ENCODE measurements at places on chromosomes 4 and X.

DNA sequence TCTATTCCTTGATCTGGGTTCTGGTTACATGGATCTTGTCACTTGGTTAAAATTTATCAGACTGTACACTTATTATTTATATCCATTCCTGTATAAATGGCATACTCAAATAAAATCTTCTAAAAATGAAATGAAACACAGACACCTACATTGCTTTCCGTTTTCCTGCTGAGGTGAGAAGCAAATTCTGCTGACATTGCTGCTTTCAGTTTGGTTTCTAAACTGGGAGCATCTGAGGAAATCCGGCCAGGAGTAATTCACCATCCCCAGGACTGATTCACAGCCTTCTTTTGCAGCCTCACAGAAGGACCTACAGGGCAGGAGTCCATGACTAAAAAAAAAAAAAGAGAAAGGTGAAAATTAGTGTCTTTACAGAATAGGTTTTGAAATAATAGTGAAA is 93.6 kb downstream of the CORIN start:
- H3K4me3 ChIP-seq: no peak overlapping the region
- H3K36me3 ChIP-seq: no peaks in the 10 kb centered on the region
- H3K4me1 ChIP-seq: no peaks in the 10 kb centered on the region
- peaks cover 10% of the 10 kb centered on the region for H3K27me3 ChIP-seq

DNA sequence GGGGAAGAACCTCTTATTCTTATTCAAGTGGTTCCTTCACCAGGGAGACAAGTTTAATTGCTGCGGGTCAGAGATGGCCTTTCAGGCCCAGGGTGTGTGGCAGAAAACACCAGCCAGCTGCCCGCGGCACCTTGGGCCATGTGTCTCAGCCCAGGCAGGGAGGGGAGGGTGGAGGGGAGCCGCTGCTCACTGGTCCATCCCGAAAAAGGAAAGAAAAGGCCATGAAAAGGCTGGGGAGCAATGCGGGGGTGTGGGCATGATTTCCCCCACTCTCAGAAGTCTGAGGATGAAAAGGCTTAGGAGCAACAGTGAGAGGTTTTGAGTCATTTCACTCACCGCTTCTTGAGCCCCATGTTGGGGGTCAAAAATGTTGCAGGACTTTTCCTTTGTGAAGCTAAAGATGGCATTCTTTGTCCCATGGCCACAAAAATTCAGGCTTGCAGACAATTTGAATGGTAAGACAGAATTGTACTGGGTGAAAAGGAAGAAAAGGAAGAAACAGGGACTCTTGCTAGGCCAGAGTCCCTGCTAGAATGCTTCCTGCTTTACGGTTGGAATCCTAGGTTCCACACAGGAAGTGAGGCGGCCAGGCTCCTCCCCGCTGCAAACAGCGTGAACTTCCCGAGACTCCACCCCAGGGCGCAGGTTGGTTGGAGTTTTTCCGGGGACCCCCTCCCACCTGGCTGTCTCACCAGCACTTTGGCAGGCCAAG is 17.4 kb upstream of the FAM47E start:
- no peak for DNase-seq
- H3K4me3 ChIP-seq: no peak overlapping the region
- H3K4me1 ChIP-seq: no peaks in the 10 kb centered on the region
- no peaks in the 10 kb centered on the region for H3K36me3 ChIP-seq
- H3K27me3 ChIP-seq: peaks cover 6% of the 10 kb centered on the region
- no peak overlapping the region for H3K27ac ChIP-seq

DNA sequence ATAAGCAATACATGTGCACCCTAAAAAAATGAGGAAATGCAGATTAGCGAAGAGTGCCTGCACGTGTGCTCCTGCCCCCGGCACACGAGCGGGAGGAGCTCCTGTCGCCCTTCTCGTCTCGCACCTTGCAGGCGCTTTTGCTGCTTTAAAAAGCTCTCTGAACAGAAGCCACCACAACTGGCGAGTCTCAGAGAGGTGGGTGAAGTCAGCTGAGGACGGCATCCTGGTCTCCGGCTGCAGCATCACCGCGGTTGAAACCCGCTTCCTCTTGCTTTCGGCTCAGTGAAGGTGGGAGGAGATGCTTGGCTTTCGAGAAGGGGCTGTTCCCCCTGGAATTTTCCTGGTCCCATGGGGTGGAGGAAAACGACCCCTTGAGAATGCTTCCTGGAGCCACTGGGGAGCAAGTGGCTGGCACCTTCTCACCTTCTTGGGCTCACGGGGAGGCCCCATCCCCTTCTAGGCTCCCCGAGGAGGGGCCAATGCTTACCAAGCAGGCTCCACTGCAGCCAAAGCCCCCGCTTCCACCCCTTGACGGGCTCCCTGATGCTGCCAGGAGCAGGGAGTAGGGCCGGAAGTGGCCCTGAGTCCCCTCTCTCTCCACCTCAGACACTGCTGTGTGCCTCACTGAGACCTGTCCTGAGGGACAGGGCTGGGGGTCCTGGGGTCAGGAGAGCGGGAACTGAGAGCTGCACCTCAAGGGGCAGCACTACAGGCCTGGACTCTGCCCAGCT is 29.2 kb upstream of the MXD4 start:
- H3K27me3 ChIP-seq: peaks cover 11% of the 10 kb centered on the region
- peaks cover 4% of the 10 kb centered on the region for H3K36me3 ChIP-seq
- DNase-seq: peak; percentile 41
- peaks cover 14% of the 10 kb centered on the region for H3K4me1 ChIP-seq

GRCh38 chr4:122687531-122688061 is 44.9 kb upstream of the BBS12 start:
- H3K4me1 ChIP-seq: peaks cover 46% of the 10 kb centered on the region
- peak overlapping the region; percentile 67 for H3K4me3 ChIP-seq
- peaks cover 3% of the 10 kb centered on the region for H3K36me3 ChIP-seq
- DNase-seq: no peak
- H3K27me3 ChIP-seq: peaks cover 3% of the 10 kb centered on the region

GRCh38 chr4:185797018-185797417 is 15.0 kb downstream of the SORBS2 start:
- no peaks in the 10 kb centered on the region for H3K4me1 ChIP-seq
- no peak overlapping the region for H3K27ac ChIP-seq
- H3K4me3 ChIP-seq: no peak overlapping the region

DNA sequence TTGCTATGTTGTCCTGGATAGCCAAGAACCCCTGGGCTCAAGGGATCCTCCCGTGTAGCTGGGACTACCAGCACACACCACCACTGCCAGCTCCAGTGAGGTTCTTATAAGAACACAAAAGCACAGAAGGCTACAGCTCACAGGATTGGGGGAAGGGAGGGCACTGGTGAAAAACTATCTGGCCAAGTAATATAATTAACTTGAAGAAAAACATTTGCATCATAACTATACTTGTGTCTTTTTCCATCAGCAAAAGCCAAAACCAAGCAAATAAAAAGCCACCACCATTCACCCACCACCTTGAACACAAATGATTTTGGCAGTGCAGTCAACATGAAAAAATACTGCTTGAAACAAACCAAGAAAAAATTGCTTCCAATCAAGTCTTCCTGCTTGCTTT is 188.2 kb downstream of the MAML3 start:
- no peak for DNase-seq
- H3K27ac ChIP-seq: no peak overlapping the region
- H3K36me3 ChIP-seq: no peaks in the 10 kb centered on the region
- peaks cover 27% of the 10 kb centered on the region for H3K27me3 ChIP-seq
- H3K4me3 ChIP-seq: no peak overlapping the region

GRCh38 chr4:149754526-149754925 is 61.1 kb downstream of the IQCM start:
- no peaks in the 10 kb centered on the region for H3K27me3 ChIP-seq
- H3K27ac ChIP-seq: no peak overlapping the region
- H3K36me3 ChIP-seq: no peaks in the 10 kb centered on the region
- no peak overlapping the region for H3K4me3 ChIP-seq
- H3K4me1 ChIP-seq: no peaks in the 10 kb centered on the region

- H3K36me3 ChIP-seq: no peaks in the 10 kb centered on the region
- no peak for DNase-seq
- no peaks in the 10 kb centered on the region for H3K4me1 ChIP-seq
- H3K27me3 ChIP-seq: no peaks in the 10 kb centered on the region
- H3K27ac ChIP-seq: no peak overlapping the region
Measured at GRCh38 chrX:41022566-41022965, 62.7 kb upstream of the USP9X start.

DNA sequence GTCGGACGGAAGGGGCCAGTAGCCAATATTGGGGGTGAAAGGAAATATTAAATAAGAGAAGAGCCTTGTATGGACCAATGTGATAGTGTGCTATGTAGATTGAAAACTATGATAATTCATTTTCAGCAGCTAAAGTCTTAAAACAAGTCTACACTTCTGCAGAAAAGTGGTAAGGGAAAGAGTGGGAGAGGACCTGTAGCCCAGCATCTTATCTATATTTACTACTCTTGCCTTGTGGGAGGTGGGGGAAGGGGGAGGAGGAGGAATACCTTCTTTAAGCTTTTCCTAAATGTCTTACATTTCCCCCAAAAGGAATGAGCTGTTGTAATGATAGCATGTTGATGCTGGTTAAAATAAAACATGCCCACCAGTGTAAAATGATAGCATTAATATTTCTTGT is 220.0 kb upstream of the SPRY1 start:
- H3K4me1 ChIP-seq: no peaks in the 10 kb centered on the region
- no peaks in the 10 kb centered on the region for H3K27me3 ChIP-seq
- no peaks in the 10 kb centered on the region for H3K36me3 ChIP-seq
- no peak overlapping the region for H3K27ac ChIP-seq
- no peak overlapping the region for H3K4me3 ChIP-seq
- DNase-seq: no peak

DNA sequence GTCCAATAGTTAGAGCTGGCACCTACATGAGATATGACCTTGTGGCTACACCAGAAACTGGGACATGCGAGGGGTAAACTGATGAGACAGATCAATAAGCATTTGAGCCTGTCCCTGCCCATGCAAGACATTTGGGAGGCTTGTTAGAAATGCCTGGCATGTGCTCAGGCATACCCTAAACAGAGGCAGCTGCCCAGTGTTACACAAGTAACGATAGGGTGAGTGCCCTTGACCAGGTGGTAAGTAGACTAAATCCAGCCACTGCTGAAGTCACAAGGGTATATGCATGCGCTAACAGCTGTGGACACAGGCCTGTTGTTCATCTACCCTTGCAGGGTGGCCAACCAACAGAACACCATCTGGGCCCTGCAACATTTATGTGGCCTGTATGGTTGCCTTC is 56.1 kb upstream of the CCDC149 start:
- no peak for DNase-seq
- H3K27ac ChIP-seq: no peak overlapping the region
- no peak overlapping the region for H3K4me3 ChIP-seq
- no peaks in the 10 kb centered on the region for H3K4me1 ChIP-seq
- no peaks in the 10 kb centered on the region for H3K36me3 ChIP-seq

DNA sequence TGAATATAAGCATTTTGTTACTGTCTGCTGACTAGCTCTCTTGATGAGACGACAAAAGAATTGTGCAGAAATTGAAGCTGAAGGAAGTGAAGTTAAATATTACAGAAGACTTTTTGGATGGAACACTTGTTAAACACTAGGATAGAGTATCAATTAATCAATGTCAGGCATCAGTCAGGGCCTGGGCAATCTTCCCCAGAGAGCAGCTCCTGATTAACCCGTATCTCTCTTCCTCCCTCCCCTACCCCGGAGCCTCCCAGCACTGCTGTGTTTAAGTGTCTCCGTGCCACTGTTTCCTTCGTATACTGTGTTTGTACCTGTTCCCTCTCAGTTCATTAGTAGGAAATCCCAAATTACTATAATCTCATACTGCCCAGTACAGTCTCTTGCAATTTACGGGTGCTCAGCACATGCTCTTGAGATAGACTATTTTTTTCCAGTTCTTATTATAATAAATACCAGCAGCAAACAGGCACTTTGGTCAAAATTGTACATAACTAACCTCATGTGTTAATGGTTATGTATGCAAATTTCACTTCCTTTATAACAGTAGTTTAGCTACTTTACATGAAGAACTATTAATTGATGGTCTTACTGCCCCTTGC is 765.7 kb upstream of the FTHL17 start:
- no peaks in the 10 kb centered on the region for H3K27me3 ChIP-seq
- no peak overlapping the region for H3K4me3 ChIP-seq
- no peaks in the 10 kb centered on the region for H3K36me3 ChIP-seq
- no peaks in the 10 kb centered on the region for H3K4me1 ChIP-seq

DNA sequence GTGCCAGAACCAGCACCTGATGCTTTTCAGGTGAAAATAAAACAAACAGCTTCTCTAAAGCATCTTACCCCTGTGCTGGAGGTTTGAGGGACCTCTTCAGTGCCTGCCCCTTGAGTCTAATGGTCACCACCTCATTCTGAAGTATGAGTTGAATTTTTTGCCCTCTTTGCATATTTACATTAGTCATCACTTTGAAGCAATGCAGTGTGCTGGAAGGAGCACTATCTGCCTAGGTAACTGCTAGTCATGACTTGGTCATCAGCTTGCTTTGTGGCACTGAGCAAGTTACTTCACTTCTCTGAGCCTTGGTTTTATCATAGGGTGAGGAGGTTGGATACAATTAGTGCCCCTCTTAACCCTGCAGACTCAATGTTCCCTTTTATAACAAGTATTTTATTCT is 44.9 kb downstream of the SPATA18 start:
- H3K4me3 ChIP-seq: no peak overlapping the region
- peaks cover 2% of the 10 kb centered on the region for H3K27me3 ChIP-seq
- H3K27ac ChIP-seq: no peak overlapping the region
- no peaks in the 10 kb centered on the region for H3K4me1 ChIP-seq

- H3K4me1 ChIP-seq: peaks cover 8% of the 10 kb centered on the region
- H3K27ac ChIP-seq: no peak overlapping the region
- H3K4me3 ChIP-seq: no peak overlapping the region
- no peaks in the 10 kb centered on the region for H3K36me3 ChIP-seq
- DNase-seq: no peak
Measured at GRCh38 chr4:100075486-100076270, 114.6 kb downstream of the DDIT4L start.

GRCh38 chr4:54155936-54156335 is 56.0 kb downstream of the GSX2 start:
- no peaks in the 10 kb centered on the region for H3K27me3 ChIP-seq
- no peak overlapping the region for H3K27ac ChIP-seq

DNA sequence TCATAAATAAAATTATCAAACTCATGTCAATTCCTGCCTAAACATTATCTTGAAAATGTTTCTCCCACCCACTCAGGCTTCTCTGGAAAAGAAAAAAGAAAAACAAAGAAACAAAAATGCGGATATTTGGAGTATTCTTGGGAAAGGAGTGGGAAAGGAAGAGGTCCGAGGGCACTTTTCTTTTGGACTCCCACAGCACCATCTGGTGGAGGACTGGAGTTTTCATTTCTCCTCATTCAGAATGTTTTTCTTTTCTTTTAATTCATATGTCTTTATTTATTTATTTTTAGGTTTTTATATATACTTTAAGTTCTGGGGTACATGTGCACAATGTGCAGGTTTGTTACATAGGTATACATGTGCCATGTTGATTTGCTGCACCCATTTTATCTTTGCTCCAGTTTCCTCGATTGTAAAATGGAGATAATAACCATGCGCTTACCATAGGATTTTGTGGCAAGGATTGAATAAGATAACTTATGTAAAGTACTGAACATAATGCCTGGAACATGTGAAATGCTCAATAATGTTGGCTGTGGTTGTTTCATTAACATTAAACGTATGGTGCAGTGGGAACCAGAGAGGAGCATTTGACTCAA is 8.0 kb upstream of the KCNE5 start:
- peaks cover 6% of the 10 kb centered on the region for H3K4me1 ChIP-seq
- H3K27me3 ChIP-seq: no peaks in the 10 kb centered on the region
- peaks cover 8% of the 10 kb centered on the region for H3K36me3 ChIP-seq
- no peak overlapping the region for H3K4me3 ChIP-seq
- H3K27ac ChIP-seq: no peak overlapping the region

Data from T-helper 2 cell treated with Interferon-gamma antibody and Interleukin-4, amounts not matched to agents 5 μg/mL and 100 μg/mL, for 36 hours (primary cell).